Skeletal muscle tissue (tissue), 5 donors: ENCODE measurements at places on chromosomes 3 and 15. TPM values are rescaled to one million over a fixed set of nuclear protein-coding genes. Genes with fewer than 3 reads are reported as not detected.

ACTC1 gene
- total RNA-seq = 1,126 TPM

CYP11A1 gene
- 0.52 TPM for total RNA-seq

CYP19A1 gene
- total RNA-seq = 0.52 TPM

SYNPR gene
- not detected for total RNA-seq

SLC24A5 gene
- total RNA-seq = not detected

UROC1 gene
- not detected for total RNA-seq

PDIA5 gene
- 12.0 TPM for total RNA-seq

OR5K3 gene
- not detected for total RNA-seq

GCSAM gene
- 0.52 TPM for total RNA-seq

POLR2M gene
- 256 TPM for total RNA-seq

USP50 gene
- not detected for total RNA-seq

CLDND1 gene
- total RNA-seq = 63.7 TPM

C3orf22 gene
- under 0.01 TPM for total RNA-seq

LAMB2 gene
- 601 TPM for total RNA-seq

IQCF5 gene
- total RNA-seq = not detected
